ENCODE measurements at places on chromosomes 16 and 17. TPM values are rescaled to one million over a fixed set of nuclear protein-coding genes. Genes with fewer than 3 reads are reported as not detected.
A peak's percentile ranks its signal among the peaks of the same experiment; 100 is the strongest.

GRCh38 chr17:55416000-55416399 is 5.6 kb downstream of the MMD start:
- H3K4me3 ChIP-seq: no peak overlapping the region
- H3K27me3 ChIP-seq: no peaks in the 10 kb centered on the region
- H3K4me1 ChIP-seq: peaks cover 20% of the 10 kb centered on the region
- peaks cover 16% of the 10 kb centered on the region for H3K36me3 ChIP-seq

DNA sequence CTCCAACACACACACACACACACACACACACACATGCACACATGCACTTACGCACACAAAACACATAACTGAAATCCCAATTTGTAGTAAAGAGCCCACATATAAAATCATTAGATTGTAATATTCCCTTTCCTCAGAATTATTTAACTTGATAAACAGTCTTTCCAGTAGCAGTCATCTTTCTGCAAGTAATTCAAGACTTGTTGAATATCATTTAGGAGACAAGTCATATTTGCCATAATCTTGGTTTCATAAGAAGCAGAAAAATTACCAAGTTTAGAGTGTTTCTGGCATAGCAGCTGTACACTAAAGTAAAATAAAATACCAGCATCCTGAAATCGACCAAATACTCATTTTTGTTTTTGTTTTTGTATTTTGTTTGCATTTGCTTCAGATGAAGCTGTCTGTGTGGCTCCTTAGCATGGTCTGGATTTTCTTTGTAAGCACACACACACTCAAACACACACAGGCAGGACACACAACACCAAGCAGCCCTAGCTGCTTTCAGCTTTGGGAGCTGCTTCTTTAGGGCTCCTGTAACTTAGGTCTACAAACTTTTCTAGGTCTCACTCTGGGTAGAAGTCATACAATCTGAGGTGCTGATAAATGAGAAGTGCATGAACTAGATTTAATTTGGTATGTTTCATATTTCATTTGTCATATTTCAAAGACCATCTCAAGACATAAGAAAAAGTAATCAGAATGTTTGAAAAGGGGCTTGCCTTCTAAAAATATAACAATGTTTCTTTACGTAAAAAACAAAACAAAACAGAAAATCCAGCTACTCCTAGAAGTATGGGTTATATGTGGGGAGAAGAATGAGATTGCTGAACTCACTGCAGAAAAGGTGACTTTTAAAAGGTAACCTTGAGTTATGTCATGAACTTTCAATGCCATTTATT is 3.0 kb downstream of the SALL1 start:
- H3K36me3 ChIP-seq: no peaks in the 10 kb centered on the region
- peaks cover 8% of the 10 kb centered on the region for H3K27me3 ChIP-seq
- no peak for DNase-seq

DNA sequence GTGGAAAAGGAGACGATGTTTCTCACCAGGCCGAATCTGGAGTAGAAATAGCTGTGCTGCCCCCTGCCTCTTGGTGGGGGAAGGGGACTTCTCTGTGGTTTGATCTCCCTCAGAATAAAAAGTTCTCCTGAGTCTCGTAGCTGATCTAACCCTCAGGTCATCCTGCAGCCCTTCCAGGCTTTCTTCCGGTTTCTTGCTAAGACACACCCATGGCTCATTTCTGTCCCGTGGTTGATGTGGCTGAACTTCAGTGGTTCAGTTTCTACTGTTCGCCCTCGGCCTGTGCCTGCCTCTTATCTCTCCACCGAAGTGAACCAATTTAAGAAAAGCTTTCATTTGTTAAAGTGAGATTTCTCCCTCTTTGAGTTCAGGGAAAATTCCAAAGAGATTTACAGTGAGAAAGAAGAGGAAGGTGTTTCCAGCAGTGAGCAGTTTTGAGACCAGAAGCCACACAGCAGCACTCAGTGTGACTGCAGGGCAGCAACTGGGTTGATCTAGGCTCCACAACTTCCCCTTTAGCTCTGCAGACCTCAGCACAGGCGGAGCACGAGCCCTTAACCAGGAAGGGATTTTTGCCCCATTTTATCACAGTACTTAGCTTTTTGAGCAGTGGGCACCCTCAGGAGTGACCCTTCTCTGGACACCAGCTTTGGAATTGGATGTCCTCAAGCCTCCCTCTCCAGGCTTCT is 34.9 kb upstream of the CACNG5 start:
- no peaks in the 10 kb centered on the region for H3K27me3 ChIP-seq
- H3K36me3 ChIP-seq: peaks cover 24% of the 10 kb centered on the region
- no peaks in the 10 kb centered on the region for H3K4me1 ChIP-seq
- no peak overlapping the region for H3K27ac ChIP-seq
- DNase-seq: no peak

- H3K4me1 ChIP-seq: no peaks in the 10 kb centered on the region
- no peaks in the 10 kb centered on the region for H3K36me3 ChIP-seq
- H3K27me3 ChIP-seq: no peaks in the 10 kb centered on the region
- no peak overlapping the region for H3K4me3 ChIP-seq
- no peak overlapping the region for H3K27ac ChIP-seq
These were observed 249.7 kb upstream of the TBX2 start for GRCh38 chr17:61149862-61150362.

GRCh38 chr16:87806641-87807546 is 41.1 kb upstream of the KLHDC4 start:
- no peaks in the 10 kb centered on the region for H3K36me3 ChIP-seq
- no peak overlapping the region for H3K4me3 ChIP-seq
- DNase-seq: peak; percentile 23
- H3K4me1 ChIP-seq: peaks cover 17% of the 10 kb centered on the region

DNA sequence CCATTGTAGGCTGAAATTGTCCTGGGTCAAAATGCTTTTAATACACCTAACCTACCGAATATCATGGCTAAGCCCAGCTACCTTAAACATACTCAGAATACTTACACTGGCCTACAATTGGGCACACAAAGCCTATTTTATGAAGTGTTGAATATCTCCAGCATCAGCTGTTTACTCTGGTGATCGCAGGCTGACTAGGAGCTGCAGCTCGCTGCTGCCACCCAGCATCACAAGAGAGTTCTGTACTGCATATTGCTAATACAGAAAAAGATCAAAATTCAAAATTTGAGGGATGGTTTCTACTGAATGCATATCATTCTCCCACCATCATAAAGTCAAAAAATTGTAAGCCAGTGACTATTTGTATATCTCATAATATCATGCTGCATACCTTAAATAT is 55.3 kb downstream of the ULK2 start:
- H3K36me3 ChIP-seq: peaks cover 4% of the 10 kb centered on the region
- H3K27ac ChIP-seq: no peak overlapping the region
- no peak overlapping the region for H3K4me3 ChIP-seq
- H3K27me3 ChIP-seq: no peaks in the 10 kb centered on the region
- DNase-seq: peak; percentile 9
- no peaks in the 10 kb centered on the region for H3K4me1 ChIP-seq

The MLST8 gene
- total RNA-seq: 31.1 TPM

DNA sequence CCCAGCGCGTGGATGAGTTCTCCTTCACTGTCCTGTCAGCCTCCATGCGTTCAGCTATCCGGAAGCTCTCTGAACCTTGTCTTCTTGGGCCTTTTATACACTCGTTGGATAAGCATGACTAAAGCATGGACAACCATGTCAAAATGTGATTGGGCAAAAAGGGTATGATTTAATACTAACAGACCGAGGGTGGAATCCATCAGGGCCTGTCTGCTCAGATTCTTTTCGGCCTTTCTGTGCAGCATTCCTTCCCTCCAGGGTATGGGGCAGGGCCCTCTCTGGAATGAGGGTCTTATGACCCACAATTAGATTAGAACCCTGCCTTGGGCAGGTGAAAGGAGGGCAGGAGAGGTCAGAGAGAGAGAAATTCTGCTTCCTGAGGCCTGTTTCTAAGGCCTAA is 14.0 kb upstream of the CCL5 start:
- no peaks in the 10 kb centered on the region for H3K36me3 ChIP-seq
- no peaks in the 10 kb centered on the region for H3K27me3 ChIP-seq
- no peak overlapping the region for H3K27ac ChIP-seq
- no peak overlapping the region for H3K4me3 ChIP-seq

The NPIPB13 gene
- 27.8 TPM for total RNA-seq

DNA sequence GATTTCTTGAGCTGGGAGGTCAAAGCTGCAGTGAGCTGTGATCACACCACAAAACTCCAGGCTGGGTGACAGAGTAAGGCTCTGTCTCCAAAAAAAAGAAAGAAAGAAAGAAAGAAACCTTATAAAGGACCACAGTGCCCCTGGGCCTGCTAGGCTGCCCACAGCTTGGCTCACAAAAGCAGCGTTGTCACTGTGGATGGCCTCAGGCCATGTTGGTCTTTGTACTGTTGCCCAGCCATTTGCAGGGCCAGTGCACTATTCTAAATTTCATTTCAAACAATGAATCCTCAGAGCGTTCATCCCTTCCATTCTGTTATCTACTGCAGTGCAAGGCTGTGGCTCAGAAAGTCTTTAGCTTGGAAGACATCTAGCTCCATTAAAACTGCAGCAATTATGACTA is 208.4 kb downstream of the SLC39A11 start:
- DNase-seq: no peak
- H3K27ac ChIP-seq: no peak overlapping the region
- H3K4me1 ChIP-seq: no peaks in the 10 kb centered on the region
- H3K27me3 ChIP-seq: no peaks in the 10 kb centered on the region
- H3K36me3 ChIP-seq: no peaks in the 10 kb centered on the region

- H3K27ac ChIP-seq: peak within 1 kb of the TSS; percentile 82
- H3K36me3 ChIP-seq: no peaks in the 10 kb centered on the region
- H3K27me3 ChIP-seq: no peaks in the 10 kb centered on the region
- DNase-seq: no peak
- peak within 1 kb of the TSS; percentile 99 for H3K4me3 ChIP-seq
- peaks cover 49% of the 10 kb centered on the region for H3K4me1 ChIP-seq
These were observed at the start of gene NEURL4 for GRCh38 chr17:7328840-7329373. NEURL4 (minus strand) TSS chr17:7329335; CDS start chr17:7329312, 23 bp downstream.

The NT5M gene
- total RNA-seq: 2.7 TPM

The LGALS9B gene
- not detected for total RNA-seq

- no peaks in the 10 kb centered on the region for H3K36me3 ChIP-seq
- no peak overlapping the region for H3K4me3 ChIP-seq
- no peaks in the 10 kb centered on the region for H3K4me1 ChIP-seq
These were observed 9.5 kb upstream of the ADAM11 start for GRCh38 chr17:44749076-44749979.
